Stimulated activated CD8-positive, alpha-beta memory T cell treated with anti-CD3 and anti-CD28 coated beads, Interleukin-4, amount 100 ng/mL, for 1 hour (primary cell): ENCODE measurements at places on chromosomes 6 and 20.

GRCh38 chr6:110476046-110476849 lies at the start of gene SLC22A16:
SLC22A16 (minus strand) TSS chr6:110476613; CDS start chr6:110476574, 39 bp downstream.
- no peak for DNase-seq

- DNase-seq = no peak
Measured at GRCh38 chr6:33000055-33000454, 9.3 kb downstream of the HLA-DOA start.

DNA sequence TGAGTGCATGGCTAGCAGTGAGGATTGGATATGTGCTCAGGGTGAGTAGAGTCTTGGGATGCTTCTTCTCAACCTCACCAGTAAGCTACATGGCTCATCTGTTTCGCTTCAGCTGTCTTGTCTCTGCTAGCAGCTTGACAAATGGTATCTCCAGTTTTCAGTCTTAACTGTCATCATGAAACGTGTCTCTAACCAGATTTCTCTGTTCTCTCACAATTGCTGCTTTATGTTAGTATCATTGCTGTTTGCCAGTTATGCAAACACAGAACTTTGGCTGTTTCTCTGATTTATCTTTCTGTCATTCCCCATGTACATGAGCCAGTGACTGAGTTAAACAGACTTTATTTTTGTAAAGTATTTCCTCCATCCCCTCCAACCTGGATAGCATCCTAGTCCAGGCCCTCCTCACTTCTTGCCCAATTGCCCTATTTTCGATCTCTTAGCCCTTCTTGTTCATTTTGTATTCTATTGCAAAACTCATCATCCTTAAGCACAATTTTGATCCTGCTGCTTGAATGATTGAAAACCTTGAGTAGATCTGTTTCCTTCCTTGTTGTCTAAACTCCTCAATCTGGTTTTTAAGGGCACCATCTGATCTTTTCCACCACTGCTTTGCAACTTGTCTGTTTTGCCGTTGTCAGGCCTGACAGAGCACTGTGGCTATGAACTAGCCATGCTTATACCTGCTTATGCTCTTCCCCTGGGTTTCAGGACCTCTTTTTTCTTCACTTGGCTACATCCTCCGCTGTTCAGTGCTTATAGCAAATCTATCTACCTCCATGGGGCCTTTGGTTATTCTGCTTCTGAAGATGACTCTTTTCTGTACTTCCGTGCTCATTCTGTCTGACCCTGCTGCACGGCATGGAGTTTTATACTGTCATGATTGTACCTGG lies 37.7 kb upstream of the ADIG start:
- no peak for DNase-seq

DNA sequence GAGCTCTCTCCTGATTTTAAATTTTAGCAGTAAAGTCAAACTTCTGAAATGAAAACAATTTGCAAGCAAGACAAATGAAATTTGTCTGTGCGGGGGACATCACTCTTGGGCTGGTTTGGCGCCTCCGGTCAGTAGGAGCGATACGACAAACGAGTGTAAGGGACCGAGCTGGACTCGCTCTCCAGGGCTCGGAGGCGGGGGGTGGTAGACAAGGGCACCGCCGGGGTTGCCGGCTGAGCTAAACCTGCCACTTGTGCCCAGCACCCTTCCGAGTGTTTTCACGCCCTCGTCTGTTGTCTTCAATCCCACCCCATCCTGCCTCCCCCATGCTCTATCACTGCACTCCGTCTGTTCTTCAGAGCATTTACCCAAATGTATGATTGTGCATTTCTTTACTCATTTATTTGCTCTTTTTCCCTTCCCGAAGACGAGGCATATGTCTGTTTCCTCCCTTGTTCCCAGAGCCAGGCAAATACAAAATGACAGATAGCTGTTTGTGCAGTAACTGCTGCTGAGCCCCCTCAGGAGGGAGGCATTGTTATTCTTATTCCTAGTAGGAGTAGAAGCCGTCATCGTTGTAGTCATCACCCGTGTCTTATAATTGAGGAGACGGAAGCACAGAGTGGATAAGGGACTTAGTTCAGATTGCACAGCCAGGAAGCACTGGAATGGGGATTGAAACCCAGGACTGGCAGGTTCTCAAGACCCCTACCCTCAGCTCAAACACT lies 62.8 kb upstream of the APCDD1L start:
- DNase-seq = no peak

DNA sequence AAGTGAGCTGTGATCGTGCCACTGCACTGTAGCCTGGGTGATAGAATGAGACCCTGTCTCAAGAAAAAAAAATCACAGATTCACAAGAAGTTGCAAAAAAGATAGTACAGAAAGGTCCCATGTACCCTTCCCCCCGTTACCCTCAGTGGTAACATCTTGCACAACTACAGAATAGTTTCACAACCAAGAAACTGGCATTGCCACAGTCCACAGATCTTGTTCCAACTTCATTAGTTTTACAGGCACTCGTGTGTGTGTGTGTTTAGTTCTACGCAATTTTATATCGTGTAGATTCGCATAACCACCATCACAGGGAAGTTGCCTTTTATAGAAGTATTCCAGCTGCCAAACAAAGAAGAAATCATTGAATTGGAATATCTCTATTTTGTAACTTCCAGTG lies 19.1 kb downstream of the SPATA2 start:
- no peak for DNase-seq

- DNase-seq = no peak
Measured at GRCh38 chr6:89254569-89254968, 37.4 kb upstream of the GABRR1 start.

GRCh38 chr20:48667481-48667880 lies 160.3 kb downstream of the PREX1 start:
- DNase-seq = no peak
